ENCODE measurements at places on chromosomes 5 and 9.

GRCh38 chr5:14699159-14699558 lies 34.6 kb downstream of the OTULIN start:
- no peak for DNase-seq

DNA sequence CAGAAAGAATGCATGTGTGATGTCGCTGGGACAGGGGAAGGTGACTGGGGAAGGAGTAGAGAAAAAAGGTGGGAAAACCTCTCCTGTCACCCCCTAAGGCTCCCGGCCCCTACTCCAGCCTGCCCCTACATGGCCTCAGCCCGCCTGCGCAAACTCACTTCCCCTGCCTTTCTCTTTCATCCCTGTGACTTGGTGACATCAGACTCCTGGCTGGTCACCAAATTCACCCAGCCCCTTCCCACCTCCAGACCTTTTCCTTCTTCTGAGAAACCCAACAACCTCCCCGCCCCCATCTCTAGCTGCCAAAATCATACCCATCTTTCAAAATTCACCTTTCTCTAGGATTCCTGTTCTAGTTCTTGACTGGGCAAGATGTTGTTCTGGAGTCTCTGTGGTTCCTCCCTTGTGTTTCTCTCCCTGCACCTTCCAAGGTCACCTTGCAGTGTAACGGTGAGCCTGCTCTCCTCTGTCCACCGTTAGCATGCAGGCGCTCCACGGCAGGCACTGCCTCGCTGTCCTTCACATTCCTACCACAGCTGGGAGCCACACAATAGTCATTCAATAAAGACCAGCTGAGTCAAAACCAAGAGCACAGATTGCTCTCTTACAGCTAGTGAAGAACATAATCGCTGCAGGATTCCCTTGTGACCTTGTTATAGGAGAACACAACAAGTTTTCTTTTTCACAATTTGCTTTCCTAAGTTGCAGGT lies 134.5 kb downstream of the FANCC start:
- no peak for DNase-seq

DNA sequence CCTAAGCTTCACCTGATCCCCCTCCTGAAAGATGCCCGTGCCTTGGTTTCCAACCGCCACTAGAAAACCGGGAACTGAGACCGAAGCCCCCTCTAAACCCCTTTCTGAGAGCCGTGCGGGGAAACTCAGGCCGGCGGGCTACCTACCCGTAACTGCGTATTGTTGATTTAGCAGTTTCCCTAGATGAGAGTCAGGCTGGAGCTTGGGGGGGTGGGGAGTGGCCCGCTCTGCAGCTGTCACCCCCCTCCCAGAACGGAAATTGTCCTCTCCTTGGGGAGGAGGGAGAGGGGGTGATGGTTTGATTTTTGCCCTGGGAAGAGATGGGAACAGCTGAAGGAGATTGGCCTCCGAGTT lies 2.5 kb downstream of the CXXC5 start:
- no peak for DNase-seq

- DNase-seq = no peak
These were observed 8.8 kb downstream of the PRXL2C start for GRCh38 chr9:96646081-96646991.

GRCh38 chr5:166562246-166562645 lies 1729.2 kb upstream of the WWC1 start:
- no peak for DNase-seq

DNA sequence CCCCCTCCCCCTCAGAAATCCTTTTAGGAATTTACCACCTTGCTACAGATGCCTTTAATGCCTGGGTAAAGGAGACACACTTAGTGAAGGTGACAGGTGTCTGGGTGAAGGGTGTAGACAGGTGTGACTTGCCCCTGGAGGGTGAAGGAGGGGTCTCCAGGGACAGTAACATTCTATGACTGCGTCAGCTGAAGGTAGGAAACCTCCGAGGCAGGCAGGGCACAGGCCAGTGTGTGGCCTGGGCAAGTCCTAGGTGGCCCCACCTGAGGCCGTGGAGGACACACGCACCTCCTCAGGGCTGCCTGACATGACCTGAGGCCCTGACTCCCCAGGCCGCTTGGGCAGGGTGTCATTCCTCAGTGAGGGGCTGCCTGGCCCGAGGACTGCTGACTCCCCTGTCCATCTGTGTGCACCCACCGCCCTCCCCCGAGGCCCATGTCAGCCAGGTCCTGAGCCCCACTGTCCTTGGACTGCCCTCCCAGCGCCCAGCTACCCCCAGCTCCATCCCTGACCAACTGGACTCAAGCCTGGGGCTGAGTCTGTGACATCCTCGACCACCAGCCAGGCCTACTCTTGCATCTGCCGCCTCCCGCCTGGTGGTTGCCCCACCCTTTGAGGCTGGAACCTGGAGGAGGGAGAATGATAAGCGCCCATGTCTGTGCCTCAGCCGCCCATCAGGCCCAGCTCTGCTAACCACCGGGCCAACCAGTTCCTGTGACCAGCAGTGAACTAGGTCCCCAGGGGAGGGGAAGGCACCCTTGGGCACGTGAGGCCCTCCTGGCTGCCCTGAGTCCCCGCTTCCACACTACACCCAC lies 18.4 kb downstream of the CARD19 start:
- DNase-seq = no peak

DNA sequence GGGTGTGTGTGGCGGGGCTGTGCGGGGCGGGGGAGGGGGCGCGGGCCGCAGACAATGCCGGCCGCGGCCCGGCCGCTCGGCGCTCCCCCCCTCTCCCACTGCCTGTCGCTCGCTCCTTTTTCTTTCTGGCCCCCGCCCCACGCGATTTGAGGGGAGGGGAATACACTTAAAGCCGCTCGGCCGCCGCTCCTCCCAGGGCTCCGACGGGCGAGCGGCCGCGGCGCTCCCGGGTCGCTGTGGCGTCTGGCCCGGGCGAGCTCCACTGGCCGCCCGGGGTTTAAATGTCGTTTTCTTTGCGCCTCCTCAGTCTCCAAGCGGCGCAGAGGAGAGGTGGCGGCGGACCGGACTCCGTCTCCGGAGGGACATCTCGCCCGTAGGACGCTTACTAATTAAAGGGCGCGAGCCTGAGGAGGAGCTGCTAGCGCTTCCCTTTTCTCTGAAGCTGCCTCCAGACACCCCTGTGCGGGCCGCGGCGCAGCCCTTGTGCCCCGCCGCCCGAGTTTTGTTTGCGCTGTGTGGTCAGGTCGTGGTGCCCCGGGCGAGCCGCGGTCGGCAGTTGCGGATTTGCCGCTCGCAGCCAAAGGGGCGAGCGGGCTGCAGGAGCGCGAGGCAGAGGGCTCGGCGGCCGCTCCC lies 1.4 kb downstream of the ZSWIM6 start:
- DNase-seq = peak; percentile 23

DNA sequence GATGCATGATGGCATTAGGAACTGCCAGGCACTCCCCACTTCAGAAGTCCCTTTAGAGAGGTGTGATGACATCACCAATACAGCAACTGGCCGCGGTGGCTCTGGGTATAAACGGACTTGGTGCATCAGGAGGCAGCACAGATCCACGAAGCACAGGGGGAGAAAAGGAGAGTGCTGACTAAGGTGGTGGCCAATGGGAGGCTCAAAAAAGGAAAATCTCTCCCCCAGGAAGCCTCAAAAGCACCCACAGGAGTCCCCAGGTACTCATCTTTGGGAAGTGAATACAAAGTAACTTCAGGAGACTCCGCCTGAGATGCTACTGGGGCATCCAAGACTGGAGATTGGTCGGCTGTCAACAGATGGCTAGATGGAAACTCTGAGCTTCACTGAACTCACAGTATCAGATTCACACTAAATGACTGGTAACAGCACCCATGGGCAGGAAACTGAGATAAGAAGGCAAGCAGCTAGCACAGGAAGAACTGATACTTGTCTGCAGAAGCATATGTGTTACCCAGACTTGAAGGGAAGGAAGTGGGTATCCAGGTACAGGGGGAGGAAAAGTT lies 7.6 kb downstream of the TTC39B start:
- peak; percentile 18 for DNase-seq

Measured in stimulated activated CD4-positive, alpha-beta T cell treated with anti-CD3 and anti-CD28 coated beads, Interleukin-1b, Interleukin-23, amount 100 ng/mL, for 4 hours (primary cell).